ENCODE measurements at places on chromosomes 5 and 9.
A peak's percentile ranks its signal among the peaks of the same experiment; 100 is the strongest.

GRCh38 chr5:118461436-118461835, 526.9 kb downstream of the DTWD2 start:
- no peak for DNase-seq

DNA sequence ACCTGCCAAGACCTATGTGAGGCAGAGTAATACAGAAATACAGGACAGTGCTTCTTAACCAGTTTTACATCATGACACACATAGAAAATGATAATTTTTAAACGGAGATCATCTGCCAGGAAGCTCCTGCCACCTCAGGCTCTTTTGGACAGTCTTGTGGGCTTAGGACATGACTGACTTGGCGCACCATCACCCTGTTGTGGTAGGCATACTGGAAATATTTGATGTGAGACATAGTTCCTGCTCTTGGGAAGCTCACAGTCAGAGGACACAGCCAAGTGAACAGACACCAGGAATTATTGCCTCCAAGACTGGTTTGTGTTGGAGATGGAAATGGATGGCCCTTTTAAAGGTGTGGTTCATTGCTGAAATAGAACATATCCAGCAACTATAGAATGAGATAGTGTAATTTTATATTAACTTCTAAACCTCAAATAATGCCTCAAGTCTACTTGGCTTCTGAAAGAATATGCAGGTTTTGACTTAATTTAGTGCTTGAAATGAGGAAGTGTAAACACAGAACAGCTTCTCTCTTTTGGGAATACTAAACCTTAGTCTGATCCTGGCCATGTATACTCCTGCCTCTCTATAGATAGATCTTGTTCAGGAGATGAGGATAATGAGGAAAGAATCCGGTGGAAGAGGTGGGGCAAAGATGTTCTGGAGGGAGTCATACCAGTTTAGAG, 19.7 kb downstream of the CPEB4 start:
- DNase-seq = no peak

DNA sequence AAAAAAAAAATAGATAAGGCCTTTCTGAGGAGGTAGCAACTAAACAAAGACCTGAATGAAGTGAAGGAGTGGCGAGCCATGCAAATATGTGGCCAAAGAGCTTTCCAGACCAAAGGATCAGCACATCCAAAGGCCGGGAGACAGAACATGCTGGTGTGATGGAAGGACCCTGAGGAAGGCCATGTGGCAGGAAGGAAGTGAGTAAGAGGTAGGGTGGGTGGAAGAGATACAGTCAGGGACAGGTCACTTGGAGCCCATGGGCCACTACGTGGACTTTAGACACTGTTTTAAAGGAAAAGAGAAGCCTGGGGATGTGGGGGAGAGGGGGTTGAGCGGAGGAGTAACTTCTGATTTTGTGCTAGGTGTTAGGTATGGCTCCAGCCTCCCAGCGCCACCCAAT, 31.3 kb downstream of the SPRY4 start:
- no peak for DNase-seq

DNA sequence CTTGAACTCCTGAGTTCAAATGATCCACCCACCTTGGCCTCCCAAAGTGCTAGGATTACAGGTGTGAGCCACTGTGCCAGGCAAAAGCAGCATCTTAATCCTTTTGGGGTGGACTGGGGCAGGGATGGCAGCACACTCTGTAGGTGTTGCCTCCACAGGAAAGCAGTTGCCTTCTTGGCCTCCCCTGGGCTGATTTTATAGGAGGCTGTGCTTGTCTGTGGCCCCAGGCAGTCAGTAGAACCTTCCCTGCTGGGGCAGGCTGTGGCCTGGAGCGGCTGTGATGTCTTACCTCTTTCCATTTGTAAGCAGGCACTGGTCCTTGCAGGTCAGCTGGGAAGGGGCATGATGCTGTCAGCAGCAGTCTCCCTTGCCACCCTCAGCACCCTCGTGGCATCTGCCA, 49.8 kb downstream of the PRRC2B start:
- no peak for DNase-seq

DNA sequence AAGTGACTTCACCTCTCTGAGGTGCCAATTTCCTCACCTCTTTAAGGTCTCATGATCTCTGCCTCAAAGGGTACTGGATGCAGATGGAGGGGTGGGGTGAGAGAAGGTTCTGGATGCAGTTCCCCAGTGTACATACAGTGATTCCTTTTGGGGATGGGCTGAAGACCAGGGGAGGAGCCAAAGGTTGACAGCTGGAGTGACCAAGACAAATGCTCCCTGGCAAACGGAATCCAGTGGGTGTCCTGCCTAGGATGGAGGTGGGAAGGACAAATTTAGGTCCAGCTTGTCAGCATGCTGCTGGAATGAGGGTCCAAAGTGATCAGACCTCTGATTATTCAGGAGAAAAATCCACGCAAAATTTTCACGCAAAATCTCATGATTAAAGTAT, 7.3 kb upstream of the LMX1B start:
- no peak for DNase-seq

- peak; percentile 63 for DNase-seq
These were observed at the start of gene SLC6A19 for GRCh38 chr5:1201327-1202025. TSS of gene SLC6A19 (plus strand) at chr5:1201595. CDS start at chr5:1201651, 56 bp downstream.

- DNase-seq = no peak
These were observed 825 bp downstream of the LRRC14B start for GRCh38 chr5:191949-192690.

- no peak for DNase-seq
These were observed 4.1 kb downstream of the LHX2 start for GRCh38 chr9:124015661-124016131.

DNA sequence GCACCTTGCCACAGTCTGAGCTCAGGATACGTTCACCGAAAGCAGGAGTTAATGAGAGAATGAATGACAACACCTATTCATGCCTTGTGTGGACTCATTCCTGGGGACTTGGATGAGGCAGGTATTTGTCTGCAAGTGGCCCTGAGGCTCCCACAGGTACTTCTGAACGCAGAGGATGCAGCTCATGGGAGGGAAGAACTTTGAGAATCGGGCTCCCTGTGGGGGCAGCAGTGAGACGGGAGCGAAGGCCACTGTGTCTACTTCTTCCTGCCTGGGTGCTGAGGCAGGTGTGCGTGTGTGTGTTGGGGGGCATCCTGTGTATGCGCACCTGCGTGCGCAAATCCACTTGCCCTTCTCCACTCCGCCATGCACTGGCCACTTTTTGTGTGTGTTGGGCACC, 42.2 kb downstream of the PTPN3 start:
- no peak for DNase-seq

- no peak for DNase-seq
These were observed 153.3 kb downstream of the ESM1 start for GRCh38 chr5:54832045-54832444.

DNA sequence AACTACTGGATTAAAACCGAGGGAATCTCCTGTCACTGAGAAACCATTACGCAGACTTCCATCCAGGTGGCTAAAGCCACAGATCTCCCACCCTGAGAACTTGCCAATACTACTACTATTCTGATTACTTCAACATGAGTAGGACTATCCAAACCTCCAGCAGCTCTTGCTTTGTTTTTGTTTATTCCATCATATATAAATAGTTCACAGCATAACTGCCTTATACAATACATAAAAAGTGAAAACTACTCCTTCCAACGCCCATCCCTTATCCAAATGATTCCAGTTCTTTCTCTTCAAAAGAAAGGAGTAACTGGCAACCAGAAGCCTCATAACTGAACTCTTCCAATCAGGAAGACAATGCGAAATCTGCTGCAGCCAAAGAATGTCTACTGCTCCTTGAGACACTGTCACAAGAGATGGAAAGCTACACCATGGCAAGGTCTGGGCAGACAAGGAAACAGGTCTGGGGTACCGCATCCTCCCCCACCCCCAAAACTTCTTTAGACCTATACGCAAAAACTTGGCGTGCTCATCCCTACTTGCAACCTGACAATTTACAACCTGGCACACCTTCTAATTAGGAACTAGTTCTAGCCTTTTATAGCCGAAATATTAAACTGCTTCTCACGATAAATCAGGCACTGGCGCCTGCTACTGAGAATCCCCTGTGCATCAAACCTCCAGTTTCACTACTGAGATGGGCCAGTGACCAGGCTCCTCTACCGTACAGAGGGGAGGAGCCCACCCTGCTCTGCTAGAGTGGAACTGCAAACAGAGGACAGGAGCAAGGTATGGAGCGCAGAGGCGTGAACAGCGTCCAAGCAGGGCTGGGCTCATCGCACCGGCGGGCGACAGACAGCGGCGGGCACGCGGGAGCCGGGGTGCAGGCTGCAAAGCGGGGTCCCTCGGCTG, 986 bp downstream of the PLPP1 start:
- no peak for DNase-seq

DNA sequence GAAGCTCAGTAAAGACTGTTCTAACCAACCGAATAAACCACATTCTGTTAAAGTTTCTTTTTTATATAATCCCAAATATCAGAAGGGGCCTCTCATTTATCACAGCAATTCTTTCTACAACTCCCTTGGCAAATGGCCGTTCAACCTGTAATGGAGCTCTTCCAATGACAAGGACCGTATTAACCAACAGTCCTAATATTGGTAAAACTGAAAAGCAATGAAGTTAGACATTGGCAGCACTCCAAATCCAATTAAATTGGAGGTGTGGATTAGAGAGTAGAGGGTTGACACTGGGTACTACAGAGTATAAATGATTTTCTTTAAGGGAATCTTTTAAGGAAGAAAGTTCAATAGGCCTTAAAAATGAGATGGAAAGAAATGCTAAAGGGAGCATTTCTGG, 842 bp downstream of the TMED7 start:
- DNase-seq = no peak

- DNase-seq = peak; percentile 55
These were observed 63.3 kb downstream of the FREM1 start for GRCh38 chr9:14846871-14847311.

GRCh38 chr5:141522301-141522700, 33.4 kb downstream of the PCDHGC5 start:
- no peak for DNase-seq

- DNase-seq = no peak
These were observed 14.7 kb upstream of the MLLT3 start for GRCh38 chr9:20636888-20637440.

- no peak for DNase-seq
These were observed 98.1 kb upstream of the TAF11L2 start for GRCh38 chr5:17399931-17400330.

GRCh38 chr9:38309324-38310195, 82.9 kb upstream of the ALDH1B1 start:
- no peak for DNase-seq

- no peak for DNase-seq
These were observed 55.9 kb downstream of the PCSK1 start for GRCh38 chr5:96377167-96377566.

GRCh38 chr9:114478459-114478858, 26.8 kb downstream of the WHRN start:
- DNase-seq = no peak

GRCh38 chr5:113085880-113086409, 109.3 kb downstream of the DCP2 start:
- DNase-seq = no peak

GRCh38 chr5:139342423-139342723, 719 bp downstream of the PAIP2 start:
- no peak for DNase-seq

GRCh38 chr5:84794486-84795035, 409.9 kb upstream of the EDIL3 start:
- DNase-seq = no peak

- DNase-seq = no peak
These were observed 10.6 kb downstream of the C1QTNF2 start for GRCh38 chr5:160359816-160360215.

- DNase-seq = no peak
These were observed 296.9 kb downstream of the ADGRV1 start for GRCh38 chr5:90855296-90856010.

DNA sequence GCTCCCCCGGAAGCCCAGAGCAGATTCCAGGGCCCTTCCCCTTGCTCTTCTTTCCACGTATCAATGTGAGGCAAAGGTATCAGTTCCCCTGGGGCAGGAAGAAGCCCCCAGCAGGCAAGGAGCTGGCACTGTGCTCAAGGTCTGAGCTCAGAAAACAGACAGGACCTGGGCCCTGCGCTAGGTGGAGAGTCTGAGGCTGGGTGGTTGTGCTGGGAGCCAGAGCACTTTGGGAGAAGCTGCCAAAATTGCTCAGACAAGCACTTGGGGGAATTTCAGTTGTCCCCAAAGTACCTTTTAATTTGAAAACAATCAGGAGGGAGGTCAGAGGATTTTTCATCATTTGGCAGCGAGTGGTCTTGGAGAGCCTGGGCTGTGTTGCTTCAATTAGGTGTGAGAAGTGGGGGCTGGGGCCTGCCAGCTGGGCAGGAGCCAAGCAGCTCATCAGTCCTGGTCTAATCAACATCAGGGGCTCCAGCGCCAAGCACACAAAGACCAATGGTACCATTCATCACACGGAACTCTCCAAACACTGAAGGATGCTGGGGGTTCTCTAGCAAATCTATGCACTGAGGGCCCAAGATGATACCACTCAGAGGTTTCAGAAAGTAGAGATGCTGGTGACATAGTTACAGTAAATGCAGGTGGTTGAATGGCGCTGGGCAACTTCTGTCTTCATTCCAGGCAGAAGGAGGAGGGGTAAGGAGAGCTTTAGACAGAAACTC, 176.5 kb downstream of the SNX18 start:
- DNase-seq = no peak

- peak; percentile 86 for DNase-seq
These were observed 628 bp downstream of the ATOSB start for GRCh38 chr9:35114840-35115628.

GRCh38 chr9:34431667-34432066, 26.7 kb downstream of the FAM219A start:
- no peak for DNase-seq

DNA sequence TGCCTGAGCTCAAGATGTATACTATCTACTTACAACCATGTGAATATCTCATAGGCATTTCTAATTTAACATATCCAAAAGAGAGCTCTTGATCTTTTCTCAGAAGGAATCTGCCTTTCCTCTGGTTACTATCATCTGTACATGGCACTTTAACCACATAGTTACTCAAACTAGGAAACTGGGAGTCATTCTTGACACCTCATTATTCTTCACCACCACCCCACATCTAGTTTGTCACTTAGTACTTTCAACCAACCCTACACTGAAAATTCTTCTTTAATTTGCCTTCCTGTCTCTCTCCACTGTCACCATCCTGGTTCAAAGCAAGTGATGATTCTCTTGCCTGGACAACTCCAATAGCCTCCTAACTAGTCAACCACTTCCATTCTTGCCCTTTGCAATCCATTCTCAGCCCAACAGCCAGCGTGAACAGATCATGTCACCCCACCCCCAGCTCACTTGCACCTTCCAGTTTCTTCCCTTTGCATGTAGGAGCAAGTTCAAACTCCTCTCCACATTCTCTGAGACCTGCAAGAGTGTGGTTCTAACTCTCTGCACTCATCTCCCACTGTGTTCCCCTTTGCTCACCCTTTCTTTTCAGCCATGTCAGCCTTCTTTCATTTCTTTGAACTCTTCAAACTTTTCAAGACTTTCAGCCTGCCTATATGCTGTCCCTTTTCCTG, 17.3 kb upstream of the SMAD5 start:
- DNase-seq = no peak

- DNase-seq = no peak
These were observed 322.8 kb upstream of the RFX3 start for GRCh38 chr9:3848445-3849114.

DNA sequence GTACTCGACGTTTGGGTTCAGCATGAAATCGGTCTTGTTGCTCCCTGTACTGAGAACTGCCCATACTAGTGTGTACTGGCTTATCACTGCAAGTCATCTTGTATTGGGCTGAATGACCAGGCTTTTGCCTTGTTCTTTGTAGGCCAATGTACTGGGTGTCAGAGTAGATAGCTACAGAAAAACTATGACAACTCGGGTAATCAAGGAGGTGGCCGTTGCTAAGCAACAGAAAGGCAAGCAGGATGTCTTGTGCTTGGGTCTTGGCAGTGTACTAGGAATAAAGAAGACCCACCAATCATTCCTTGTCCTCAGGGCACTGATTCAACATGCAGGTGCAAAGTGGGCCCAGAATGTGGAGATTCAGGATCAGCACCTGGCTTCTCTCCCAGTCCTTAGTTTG, 11.9 kb upstream of the SHISAL2B start:
- DNase-seq = no peak

All from Right ventricle myocardium inferior (tissue), 1 donor.